ENCODE measurements at places on chromosomes 7 and 10. TPM values are rescaled to one million over a fixed set of nuclear protein-coding genes. Genes with fewer than 3 reads are reported as not detected.

The SMURF1 gene
- total RNA-seq, result 25.9 TPM

DNA sequence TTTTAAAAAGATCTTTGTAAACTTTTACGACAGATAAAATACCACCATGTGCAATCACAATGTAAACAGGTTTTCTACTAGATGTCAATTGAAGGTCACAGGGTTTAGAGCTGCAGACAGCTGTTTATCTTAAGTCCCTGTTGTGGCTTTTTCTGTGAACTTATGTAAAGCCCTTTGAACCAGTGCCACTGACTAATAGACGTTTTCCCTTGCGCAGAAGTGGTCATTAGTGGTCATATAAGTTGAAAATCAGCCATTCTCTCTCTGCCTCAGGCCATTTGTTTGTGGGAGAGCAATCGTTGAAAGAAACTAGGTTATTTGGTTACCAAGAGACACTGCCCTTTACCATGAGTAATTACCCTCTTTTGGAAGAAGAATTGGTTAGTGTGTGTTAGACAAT lies 23.9 kb downstream of the CACNB2 start:
- H3K4me1 ChIP-seq, result no peaks in the 10 kb centered on the region
- H3K4me3 ChIP-seq, result no peak overlapping the region
- H3K27me3 ChIP-seq, result no peaks in the 10 kb centered on the region
- no peak overlapping the region for H3K27ac ChIP-seq
- DNase-seq, result no peak

The SCIN gene
- total RNA-seq, result 1.3 TPM

DNA sequence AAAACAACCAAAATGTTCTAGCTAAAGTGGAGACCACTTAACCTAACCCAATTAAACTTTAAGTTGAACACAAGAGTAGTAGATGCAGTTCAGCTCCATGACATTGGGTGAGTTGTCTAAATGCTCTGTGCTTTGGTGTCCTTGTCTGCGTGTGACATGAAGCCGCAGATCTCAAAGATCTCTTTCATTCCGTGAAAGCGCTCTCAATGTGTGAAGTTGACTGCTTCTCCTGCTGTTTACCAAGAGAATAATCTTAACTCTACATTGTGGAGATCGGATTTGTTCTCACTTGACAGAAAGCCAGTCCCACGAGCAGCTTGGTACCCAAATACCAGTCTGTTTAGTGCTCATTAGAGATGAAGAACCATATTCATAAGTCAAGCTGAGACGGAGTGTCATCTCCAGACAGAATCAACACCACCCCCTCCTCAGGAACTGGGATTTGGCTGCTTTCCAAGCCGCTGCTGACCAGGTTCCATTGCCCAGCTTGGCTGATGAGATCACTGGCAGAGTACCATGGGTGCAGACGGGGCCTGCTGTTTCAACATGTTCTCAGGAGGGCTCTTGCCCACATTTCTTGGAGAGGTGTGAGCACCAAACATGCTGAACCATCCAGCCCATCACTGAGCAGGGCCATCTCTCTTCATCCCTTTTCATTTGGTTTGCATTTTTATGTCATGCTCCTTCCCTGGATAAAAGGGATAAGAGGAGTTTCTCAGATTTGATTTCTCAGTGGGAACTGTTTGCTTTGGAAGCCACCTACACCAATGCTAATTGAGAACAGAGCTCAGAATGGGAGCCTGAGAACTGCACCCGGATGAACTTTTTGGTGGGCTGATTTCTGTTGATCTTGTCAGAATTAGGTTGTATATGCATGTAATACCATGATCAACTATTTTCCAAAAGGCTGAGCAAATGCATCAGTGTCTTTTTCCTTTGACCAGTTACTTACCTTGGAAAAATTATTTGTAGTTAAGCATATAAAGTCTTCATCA lies 95.8 kb upstream of the AGBL3 start:
- peak; percentile 51 for DNase-seq
- H3K4me3 ChIP-seq, result peak overlapping the region; percentile 73
- no peaks in the 10 kb centered on the region for H3K4me1 ChIP-seq
- no peaks in the 10 kb centered on the region for H3K27me3 ChIP-seq
- H3K27ac ChIP-seq, result peak overlapping the region; percentile 84

- no peaks in the 10 kb centered on the region for H3K4me1 ChIP-seq
- H3K27ac ChIP-seq, result no peak overlapping the region
- no peaks in the 10 kb centered on the region for H3K36me3 ChIP-seq
- H3K27me3 ChIP-seq, result no peaks in the 10 kb centered on the region
- no peak for DNase-seq
- no peak overlapping the region for H3K4me3 ChIP-seq
These were observed 91.9 kb upstream of the JAZF1 start for GRCh38 chr7:28272461-28272877.

The CDK14 gene
- total RNA-seq, result 64.7 TPM

The DENND2A gene
- 7.6 TPM for total RNA-seq

GRCh38 chr10:69634759-69635425 lies 4.8 kb downstream of the FAM241B start:
- no peak for DNase-seq
- no peak overlapping the region for H3K4me3 ChIP-seq

Measured in breast epithelium (tissue), 4 donors.